Hair follicle dermal papilla cell (primary cell): ENCODE measurements at places on chromosomes 1 and 21. TPM values are rescaled to one million over a fixed set of nuclear protein-coding genes. Genes with fewer than 3 reads are reported as not detected.

DNASE2B gene
- total RNA-seq: not detected in 2 replicates

KRTAP19-2 gene
- not detected in 2 replicates for total RNA-seq

KRTAP7-1 gene
- total RNA-seq: not detected in 2 replicates

ZNF593OS gene
- not detected in 2 replicates for total RNA-seq

DHRS3 gene
- total RNA-seq: 95.1 and 100 TPM in 2 replicates
